ENCODE measurements at places on chromosomes 5 and 9.

DNA sequence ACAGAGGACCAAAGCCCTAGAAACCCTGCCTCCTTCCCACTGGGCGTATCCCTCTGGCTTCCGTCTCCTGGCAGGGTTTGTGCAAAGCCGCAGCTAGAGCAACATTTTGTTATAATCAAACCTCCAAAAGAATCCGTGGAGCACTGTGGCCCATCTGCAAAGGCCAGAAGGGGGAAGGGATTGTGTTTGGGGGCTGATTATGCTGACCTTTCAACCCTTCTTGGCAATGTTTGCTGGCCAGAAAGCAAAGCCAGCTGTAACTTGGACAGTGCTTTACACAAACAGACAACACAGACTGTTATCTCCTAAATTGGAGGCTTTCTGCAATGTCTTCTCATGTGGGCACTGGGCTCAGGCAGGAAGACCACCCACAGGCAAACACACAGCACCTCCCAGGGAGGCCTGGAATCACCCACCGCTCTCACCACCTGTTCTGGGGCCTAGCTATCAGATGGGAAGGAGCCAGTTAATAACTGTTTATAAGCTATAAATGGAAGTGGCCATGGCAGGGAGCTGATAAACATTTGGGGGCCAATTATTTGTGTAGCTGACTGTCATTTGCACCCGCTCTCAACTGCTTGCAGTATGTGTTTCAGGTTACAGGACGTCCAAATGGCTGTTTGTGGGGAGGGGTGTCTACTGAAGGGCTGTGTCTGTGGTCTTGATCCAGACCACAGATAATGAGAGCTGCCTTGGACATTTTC lies 121.6 kb upstream of the ERCC6L2 start:
- DNase-seq = no peak

- no peak for DNase-seq
These were observed 21.2 kb upstream of the MLANA start for GRCh38 chr9:5869315-5870019.

- DNase-seq = no peak
These were observed 163.1 kb upstream of the TLE4 start for GRCh38 chr9:79408617-79409016.

DNA sequence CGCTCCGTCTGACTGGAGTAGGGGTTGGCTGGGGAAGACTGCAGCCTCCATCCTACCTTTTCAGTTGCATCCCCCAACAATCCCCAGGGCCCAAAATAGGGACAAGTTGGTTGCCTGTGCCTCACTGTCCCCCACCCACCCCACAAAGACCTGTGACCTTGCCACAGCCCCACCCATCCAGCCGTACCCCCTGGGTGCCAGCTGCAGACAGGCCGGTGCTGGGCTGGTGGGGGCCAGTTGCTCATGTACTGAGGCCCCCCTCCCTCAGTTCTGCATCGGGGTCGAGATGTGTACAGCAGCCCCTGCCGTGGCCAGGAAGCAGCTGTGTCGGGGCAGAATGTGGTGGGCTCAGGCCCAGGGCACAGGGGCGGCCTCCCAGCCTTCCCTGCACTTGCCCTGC lies 374 bp downstream of the LCNL1 start:
- DNase-seq = no peak

GRCh38 chr5:103259705-103260355 lies 1.3 kb downstream of the MACIR start:
- no peak for DNase-seq

- no peak for DNase-seq
These were observed 687.3 kb upstream of the ST8SIA4 start for GRCh38 chr5:101590384-101590783.

DNA sequence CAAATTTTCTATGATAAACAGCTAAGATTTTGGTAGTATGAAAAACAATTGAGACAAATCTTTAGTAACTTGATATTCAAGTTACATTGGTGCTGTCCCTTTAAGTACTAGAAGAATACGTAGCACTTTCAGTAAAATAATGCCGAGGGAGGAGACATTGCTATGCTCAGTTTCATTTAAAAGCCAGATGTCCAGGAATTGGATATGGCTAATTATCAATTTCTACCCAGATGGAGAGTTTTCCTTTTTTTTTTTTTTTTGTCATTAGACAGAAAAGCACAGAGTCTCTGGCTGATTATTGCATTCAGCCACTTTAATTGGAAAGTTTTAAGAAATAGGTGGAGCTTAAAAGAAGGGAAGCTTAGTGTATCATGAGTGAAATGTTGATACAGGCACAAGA lies 40.4 kb upstream of the APC start:
- no peak for DNase-seq

DNA sequence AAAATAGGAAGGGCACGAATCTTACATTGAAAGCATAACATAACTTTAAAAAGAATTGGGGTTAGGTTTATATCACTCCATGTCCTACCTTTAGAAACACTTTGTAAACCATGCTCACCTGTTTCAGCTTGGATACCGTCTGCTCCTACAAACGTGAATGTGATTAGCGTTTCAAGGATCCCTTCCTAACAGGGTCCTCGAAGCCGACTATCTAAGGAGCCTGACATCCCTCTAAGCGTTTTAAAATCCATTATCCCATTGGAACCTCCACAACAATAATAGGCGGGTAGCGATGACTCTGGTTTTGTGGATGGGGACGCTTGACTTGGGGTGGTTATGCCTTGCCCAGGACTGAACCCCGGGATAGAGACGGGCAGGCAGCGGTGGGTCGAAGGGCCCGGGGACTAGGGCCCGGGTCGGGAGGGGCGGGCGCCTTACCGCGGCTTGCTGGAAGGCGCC lies 937 bp downstream of the SVEP1 start:
- DNase-seq = no peak

DNA sequence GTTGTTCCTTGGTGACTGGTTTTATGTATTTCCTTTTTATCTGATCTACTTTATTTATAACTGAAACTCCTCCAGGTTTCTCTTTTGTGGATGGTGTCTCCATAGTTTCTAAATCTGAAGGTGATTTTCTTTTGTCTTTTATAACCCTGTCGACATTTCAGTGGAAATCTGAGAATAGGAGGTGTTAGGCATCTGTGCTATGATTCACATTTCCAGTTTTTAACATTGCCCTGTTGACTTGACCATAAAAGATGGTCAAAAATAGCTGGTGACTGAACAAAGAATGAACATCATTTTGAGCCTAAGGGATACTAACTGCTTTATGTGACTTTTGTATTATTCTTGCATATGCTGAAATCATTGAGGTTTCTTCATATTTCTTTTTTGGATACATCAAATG lies 190.5 kb downstream of the PCSK1 start:
- no peak for DNase-seq
